T-helper 17 cell (primary cell): ENCODE measurements at places on chromosomes 1 and 21. TPM values are rescaled to one million over a fixed set of nuclear protein-coding genes. Genes with fewer than 3 reads are reported as not detected.

- no peaks in the 10 kb centered on the region for H3K27me3 ChIP-seq
- H3K36me3 ChIP-seq = peaks cover 12% of the 10 kb centered on the region
- no peak for DNase-seq
- no peak overlapping the region for H3K27ac ChIP-seq
- peaks cover 3% of the 10 kb centered on the region for H3K4me1 ChIP-seq
Observed at GRCh38 chr1:180080439-180080838, 74.2 kb upstream of the QSOX1 start.

DNA sequence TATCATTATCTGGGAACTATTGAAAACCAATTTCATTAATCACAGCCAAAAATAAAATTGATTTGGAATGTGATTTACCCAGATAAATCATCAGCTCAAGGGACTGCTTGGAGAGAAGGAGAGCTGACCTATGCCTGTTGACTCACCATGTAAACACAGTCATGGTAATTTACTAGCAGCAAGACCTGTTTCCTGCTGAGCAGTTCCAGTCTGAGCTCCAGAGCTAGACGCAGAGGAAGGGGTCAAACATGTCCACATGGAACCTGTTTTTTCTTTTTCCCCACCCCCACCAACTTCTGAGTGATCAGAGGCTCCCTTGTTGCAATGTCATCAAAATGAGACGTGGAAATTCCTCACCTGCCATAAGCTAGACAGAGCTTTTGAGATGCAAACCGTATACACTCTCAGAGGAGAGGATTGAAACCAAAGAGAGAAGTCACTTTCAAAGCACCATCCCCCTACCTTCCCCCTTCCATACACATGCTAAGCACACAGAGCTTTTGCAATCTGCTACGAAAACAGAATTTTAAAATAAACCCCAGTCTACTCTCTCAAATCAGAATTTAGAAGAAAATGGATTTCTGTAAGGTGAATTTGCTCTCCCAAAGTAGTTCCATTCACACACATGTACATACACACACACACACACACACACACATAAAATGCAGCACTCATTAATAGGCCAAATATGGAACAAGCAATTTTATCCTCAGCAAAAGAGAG lies 55.9 kb upstream of the PTGFRN start:
- H3K27me3 ChIP-seq = no peaks in the 10 kb centered on the region
- H3K27ac ChIP-seq = peak overlapping the region; percentile 72
- no peak for DNase-seq
- peaks cover 19% of the 10 kb centered on the region for H3K4me1 ChIP-seq
- H3K36me3 ChIP-seq = no peaks in the 10 kb centered on the region

- H3K4me3 ChIP-seq = no peak overlapping the region
- DNase-seq = no peak
- peaks cover 10% of the 10 kb centered on the region for H3K36me3 ChIP-seq
- peaks cover 14% of the 10 kb centered on the region for H3K27me3 ChIP-seq
- H3K27ac ChIP-seq = no peak overlapping the region
Observed at GRCh38 chr1:28160782-28161266, 15.7 kb downstream of the PTAFR start.

DNA sequence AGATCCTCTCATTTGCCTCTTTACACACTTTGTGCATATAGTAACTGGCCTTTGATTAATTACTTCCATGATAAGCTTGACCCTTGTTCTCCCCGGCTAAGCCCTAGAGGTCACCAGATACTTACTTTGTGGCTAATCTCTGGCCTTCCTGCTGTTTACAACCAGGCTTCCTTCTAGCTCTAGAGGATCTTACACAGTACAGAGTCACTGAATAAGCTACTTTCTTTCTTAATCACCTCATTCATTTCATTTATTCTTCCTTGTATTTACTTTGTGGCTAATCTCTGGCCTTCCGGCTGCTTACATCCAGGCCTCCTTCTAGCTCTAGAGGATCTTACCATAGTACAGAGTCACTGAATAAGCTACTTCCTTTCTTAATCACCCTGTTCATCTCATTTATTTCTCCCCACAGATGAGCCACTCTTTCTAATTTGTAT lies 144.3 kb upstream of the C1orf21 start:
- peaks cover 2% of the 10 kb centered on the region for H3K36me3 ChIP-seq
- H3K4me3 ChIP-seq = no peak overlapping the region
- no peak overlapping the region for H3K27ac ChIP-seq
- no peaks in the 10 kb centered on the region for H3K4me1 ChIP-seq
- DNase-seq = no peak

TIAM1 gene
- 68.7 TPM for total RNA-seq

EYA3 gene
- 13.8 TPM for total RNA-seq

MATN1 gene
- 3.7 TPM for total RNA-seq
